CD14-positive monocyte (primary cell): ENCODE measurements at places on chromosomes 3 and 15.
A peak's percentile ranks its signal among the peaks of the same experiment; 100 is the strongest.

DNA sequence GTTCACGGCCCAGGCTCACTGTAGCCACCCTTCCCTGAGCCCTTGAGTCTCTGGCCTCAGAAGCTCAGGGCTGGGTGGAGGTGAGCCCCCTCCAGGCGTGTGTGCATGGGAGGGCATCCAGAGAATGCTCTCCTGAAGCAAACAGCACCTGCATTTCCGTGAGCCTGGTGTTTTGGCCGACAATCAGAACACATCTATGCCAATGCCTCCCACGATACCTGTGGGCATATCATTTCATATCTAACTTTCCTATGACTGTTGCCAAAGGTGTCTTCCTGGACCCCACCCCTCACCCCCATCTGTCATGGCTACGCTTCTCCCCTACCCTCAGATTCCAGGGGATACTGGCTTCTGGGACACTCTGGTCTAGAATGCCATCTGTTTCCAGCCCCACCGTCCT, 53.3 kb upstream of the RAB6B start:
- DNase-seq, result no peak

GRCh38 chr3:51637941-51638471, 33.0 kb upstream of the TEX264 start:
- peak; percentile 14 for DNase-seq

DNA sequence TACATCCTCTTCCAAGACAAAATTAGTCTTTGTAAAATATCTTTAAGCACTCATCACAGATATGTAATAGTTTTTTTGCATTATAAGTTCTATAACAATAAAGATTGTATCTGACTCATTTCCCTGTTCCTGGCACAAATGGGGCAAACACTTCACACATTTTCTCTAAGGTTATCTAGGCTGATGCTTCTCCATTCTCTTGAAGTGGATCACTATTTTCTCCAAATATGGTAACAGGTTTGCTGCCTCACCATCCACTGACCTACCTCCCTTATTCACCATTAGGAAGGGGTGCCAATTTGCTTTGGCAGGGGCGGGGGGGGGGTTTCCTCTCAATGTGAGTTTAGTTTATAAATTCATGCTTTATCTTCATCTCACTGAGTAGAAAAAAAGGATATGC, 767.7 kb upstream of the LMCD1 start:
- DNase-seq, result no peak

- no peak for DNase-seq
Measured at GRCh38 chr3:61371123-61371522, 119.9 kb upstream of the FHIT start.
